IMR-90 (cell line): ENCODE measurements at places on chromosomes 6 and 20. TPM values are rescaled to one million over a fixed set of nuclear protein-coding genes. Genes with fewer than 3 reads are reported as not detected.

Gene POM121L2
- not detected in 2 replicates for total RNA-seq

Gene GGT7
- total RNA-seq = 3.3 and 3.4 TPM in 2 replicates

Gene SLC22A23
- 0.56 and 0.72 TPM in 2 replicates for total RNA-seq

Gene SRSF12
- total RNA-seq = 0.28 and 0.36 TPM in 2 replicates

Gene FAM209B
- not detected in 2 replicates for total RNA-seq

Gene TP53TG5
- total RNA-seq = not detected in 2 replicates

Gene TMC2
- total RNA-seq = not detected in 2 replicates

Gene OR2J3
- total RNA-seq = not detected in 2 replicates

Gene BTN1A1
- not detected in 2 replicates for total RNA-seq

Gene ANKRD66
- total RNA-seq = not detected in 2 replicates

Gene DNAH8
- total RNA-seq = under 0.01 TPM in 1 of 2 replicates, not detected in the other

Gene BHLHE23
- not detected in 2 replicates for total RNA-seq

Gene TSPO2
- not detected in 2 replicates for total RNA-seq

Gene SCUBE3
- total RNA-seq = 19.9 and 21.1 TPM in 2 replicates

Gene TOX2
- 1.1 and 1.3 TPM in 2 replicates for total RNA-seq
